ENCODE measurements at places on chromosomes 5 and 9.

DNA sequence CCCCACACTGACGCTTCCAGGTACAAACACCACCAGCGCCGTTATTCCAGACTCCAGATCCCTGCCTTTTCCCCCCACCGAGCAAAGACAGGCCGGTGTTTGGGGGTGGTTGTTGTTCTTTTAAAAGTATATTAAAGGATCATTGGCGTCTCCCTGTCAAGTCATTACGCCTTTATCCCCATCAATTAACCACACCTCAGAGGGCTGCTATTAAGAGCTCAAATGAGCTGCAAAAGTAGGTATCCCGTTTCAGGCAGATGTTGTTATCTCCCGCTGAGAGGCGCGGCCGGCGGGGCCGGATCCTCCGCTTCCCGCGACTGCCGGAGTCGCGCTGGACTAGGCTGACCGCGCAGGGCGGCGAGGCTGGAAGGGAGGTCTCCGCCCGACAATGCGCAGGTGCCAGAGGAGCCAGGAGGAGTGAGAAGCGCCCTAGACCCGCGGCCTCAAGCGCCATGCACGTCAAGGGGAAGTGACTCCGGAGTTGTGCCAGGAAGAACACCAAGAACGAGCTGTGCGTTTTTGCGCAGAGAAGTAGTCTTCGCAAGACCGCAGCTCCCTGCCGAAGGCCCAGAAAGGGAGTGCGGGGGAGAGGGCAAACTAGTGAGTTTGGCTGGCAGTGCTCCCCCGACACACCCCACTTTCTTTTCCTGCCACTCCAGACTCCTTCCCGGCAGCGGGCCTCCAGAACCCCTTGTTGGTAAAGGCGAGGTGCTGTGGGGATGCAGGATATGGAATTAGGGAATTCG lies 8.2 kb downstream of the NR2F1-AS1 start:
- DNase-seq: no peak

DNA sequence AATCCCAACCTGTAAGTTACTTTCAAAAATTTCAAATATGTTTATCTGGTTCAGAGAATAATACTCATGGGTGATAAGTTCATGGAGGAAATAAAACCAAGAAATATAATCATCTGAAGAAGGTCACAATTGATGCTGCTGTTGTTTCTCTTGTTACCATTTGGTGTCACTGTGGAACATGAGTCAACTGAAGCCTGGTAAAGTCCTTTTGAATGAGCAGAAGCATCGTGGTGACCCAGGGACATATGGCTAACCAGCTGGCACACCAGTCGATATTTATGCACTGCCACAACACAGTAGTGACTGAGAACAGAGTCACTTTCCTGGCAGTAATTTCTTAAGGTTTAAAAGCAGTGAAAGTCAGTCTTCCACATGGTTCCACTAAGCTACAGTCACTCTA lies 612.9 kb upstream of the TLE4 start:
- DNase-seq: no peak

GRCh38 chr9:93065135-93065720 lies 6.7 kb downstream of the SUSD3 start:
- no peak for DNase-seq

- no peak for DNase-seq
Observed at GRCh38 chr9:131657456-131657855, 82.4 kb downstream of the RAPGEF1 start.

DNA sequence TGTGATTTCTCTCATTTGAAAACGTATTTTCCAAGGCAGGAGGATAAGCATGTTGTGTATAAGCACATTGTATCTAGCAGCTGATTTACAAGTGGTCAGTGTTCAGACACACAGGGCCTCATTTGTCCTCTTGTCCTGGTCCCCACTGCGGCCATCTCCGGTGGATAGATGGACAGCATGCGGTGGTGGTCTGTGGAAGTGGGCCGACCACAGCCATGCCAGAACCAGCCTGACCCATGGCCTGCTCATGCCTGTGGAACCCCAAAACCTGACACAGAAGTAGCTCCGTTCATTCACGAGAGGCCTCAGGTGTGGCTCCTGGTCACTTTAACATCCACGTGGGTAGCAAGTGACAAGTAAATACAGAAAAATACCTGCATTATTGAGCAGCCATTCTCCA lies 14.6 kb downstream of the IRX2 start:
- no peak for DNase-seq

- no peak for DNase-seq
Observed at GRCh38 chr5:40277161-40277906, 402.4 kb upstream of the PTGER4 start.

DNA sequence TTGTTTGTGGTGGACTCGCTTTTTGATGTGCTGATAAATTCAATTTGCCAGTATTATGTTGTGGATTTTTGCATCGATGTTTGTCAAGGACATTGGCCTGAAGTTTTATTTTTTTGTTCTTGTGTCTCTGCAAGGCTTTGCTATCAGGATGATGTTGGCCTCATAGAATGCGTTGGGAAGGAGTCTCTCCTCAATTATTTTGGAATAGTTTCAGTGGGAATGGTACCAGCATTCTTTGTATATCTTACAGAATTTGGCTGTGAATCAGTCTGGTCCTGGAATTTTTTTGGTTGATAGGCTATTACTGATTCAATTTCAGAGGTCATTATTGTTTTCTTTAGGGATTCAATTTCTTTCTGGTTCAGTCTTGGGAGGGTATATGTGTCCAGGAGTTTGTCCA lies 141.4 kb upstream of the RGS7BP start:
- DNase-seq: no peak

DNA sequence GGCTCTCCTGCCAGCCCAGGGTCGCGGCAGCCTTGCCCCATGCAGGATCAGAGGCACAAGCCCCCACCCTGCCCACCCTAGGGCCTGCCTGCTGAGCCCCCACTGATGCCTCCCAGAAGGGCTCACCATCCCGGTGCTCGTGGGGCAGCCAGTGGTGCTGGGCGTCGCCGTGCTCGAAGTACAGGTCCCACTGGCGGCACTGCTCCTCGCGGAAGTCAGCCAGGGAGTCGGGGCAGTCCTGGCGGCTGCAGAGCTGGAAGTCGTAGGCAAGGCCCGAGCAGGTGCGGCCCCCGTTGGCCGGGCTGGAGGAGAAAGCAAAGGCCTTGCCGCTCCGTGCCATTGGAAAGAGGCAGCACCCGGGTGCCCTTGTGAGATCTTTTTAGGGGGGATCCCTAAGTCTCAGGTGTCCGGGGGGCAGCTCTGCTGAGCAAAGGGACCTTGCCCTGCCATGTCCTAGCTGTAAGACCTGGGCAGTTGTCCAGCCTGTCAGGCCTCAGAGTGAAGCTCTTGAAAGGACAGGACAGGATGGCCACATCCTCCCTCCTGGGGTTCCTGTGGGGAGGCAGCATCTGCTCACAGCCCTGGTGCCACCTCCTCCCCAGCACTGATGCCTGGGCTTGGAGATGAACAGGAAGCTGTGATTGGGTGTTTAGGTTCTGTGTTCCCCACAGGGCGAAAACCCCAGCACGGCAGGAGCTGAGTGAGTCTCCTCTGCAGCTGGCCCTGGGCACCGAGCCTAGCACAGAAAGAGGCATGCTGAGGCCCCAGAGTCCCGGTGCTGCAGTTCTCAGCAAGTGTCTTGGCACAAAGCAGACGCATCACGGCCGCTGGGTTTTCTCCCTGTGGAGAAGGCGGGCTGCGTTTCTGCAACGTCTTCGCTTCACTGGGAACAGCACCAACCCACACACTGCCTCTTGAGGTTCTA lies 77.7 kb downstream of the ZNF354C start:
- no peak for DNase-seq

GRCh38 chr9:23552876-23553601 lies 273.0 kb downstream of the ELAVL2 start:
- DNase-seq: no peak

Measured in hypothalamus (tissue), 51 donors.